ENCODE measurements at places on chromosomes 5 and 9. TPM values are rescaled to one million over a fixed set of nuclear protein-coding genes. Genes with fewer than 3 reads are reported as not detected.

DNA sequence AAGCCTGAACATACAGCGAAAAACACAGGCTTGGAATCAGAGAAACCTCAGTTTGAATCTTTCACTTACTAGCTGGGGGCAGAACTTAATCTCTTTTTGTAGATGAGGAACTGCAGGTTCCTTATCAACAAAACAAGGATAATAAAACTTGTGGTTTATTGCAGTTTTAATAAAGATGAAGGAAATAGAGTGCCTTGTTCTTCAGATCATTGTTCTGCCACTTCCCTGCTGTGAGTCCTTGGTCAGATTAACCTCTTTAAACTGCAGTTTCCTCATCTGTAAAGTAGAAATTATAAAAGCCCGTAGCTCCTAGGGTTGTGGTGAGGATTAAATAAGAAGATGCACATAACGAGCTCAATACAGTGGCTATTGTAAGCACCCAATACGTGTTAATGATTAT, 57.4 kb downstream of the FEM1C start:
- no peaks in the 10 kb centered on the region for H3K27me3 ChIP-seq
- H3K27ac ChIP-seq = no peak overlapping the region
- DNase-seq = no peak
- H3K36me3 ChIP-seq = no peaks in the 10 kb centered on the region

GRCh38 chr5:157188270-157188669, 7.6 kb downstream of the ITK start:
- no peaks in the 10 kb centered on the region for H3K36me3 ChIP-seq
- DNase-seq = no peak
- H3K27me3 ChIP-seq = no peaks in the 10 kb centered on the region
- H3K27ac ChIP-seq = peak overlapping the region; percentile 88
- H3K4me1 ChIP-seq = peaks cover 78% of the 10 kb centered on the region

- no peak overlapping the region for H3K4me3 ChIP-seq
- no peaks in the 10 kb centered on the region for H3K4me1 ChIP-seq
- no peaks in the 10 kb centered on the region for H3K27me3 ChIP-seq
- no peak for DNase-seq
- H3K36me3 ChIP-seq = no peaks in the 10 kb centered on the region
Measured at GRCh38 chr9:4375424-4376200, 75.7 kb upstream of the GLIS3 start.

DNA sequence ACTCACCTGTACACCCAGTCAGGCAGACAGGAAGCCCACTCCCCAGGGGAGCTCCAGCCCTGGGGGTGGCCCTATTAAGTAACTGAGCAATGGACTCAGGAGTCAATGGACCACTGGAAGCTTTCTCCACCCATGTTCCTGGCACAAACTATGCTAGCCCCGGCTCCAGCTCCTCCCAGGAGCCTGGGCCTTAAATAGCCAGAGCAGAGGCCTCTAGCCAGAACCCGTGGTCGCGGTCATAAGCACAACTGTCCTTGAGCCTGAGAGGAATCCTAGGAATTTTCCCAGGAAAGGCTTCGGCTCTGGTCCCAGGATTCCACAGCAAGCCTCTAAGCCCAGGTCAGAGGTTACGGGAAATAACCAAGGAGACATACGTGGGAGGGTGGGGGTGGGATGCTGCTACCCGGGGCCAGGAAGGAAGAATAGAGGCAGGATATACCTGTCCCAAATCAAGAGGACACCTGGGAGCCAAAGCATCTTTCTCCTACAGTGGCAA, 5.5 kb downstream of the SEPTIN8 start:
- no peak overlapping the region for H3K4me3 ChIP-seq
- no peak overlapping the region for H3K27ac ChIP-seq
- no peaks in the 10 kb centered on the region for H3K27me3 ChIP-seq
- no peak for DNase-seq

GRCh38 chr5:147439254-147439653, 70.6 kb downstream of the DPYSL3 start:
- H3K4me3 ChIP-seq = no peak overlapping the region
- H3K36me3 ChIP-seq = no peaks in the 10 kb centered on the region
- H3K27ac ChIP-seq = no peak overlapping the region
- no peaks in the 10 kb centered on the region for H3K4me1 ChIP-seq
- H3K27me3 ChIP-seq = no peaks in the 10 kb centered on the region

DNA sequence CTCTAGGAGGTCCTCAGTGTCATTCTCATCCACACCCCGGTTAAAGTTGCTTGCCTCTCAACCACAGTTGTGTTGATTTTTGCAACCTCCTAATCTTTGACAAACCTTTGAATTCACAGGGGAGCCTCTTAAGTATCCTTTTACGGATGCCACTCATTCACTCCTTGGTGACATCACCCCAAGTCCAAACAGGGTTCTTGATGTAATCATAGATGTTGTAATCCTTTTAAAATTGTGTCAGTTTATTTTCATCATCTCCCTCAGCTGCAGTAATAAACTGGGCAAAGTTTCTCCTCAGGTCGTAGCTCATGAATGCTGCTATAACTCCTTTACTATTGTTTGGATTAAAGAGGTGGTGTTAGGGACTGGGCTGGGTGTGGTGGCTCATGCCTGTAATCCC, 637.2 kb upstream of the NUDT12 start:
- H3K4me1 ChIP-seq = no peaks in the 10 kb centered on the region
- no peaks in the 10 kb centered on the region for H3K36me3 ChIP-seq
- no peak for DNase-seq
- no peaks in the 10 kb centered on the region for H3K27me3 ChIP-seq

DNA sequence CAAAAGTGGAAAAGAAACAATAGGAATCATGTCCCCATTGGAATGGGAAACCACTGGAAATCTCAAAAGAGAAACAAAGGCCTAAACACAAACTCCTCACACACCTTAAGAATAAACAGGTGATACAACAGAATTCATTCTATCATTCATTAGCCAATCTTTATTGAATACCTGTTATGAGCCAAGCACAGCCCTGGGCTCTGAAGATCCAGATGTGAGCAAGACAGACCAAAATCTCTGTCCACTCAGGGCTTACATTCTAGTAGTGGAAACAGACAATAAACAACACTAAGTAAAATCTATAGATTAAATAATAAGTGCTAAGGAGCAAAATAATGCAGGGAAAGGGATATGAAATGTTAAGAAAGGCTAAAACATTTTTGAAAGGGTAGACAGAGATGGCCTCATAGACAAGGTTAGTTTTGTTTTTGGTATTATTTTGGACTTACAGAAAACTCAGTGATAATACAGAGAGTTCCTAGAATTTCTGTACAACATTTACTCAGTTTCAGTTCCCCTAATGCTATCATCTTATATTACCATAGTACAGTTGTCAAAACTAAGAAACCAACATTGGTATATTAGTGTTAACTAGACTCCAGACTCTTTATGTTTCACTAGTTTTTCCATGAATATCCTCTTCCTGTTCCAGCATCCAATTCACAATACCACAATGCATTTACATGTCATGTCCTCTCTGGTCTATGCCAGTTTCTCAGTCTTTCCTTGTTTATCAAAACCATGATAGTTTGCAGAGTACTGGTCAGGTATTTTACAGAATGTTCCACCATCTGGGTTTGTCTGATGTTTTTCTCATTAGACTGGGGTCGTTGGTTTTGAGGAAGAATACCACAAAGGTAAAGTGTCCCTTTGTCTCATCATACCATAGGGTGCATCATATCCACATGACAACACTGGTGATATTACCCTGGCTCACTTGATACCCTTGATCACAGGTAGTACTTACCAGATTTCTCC, 103.7 kb downstream of the SIL1 start:
- H3K27me3 ChIP-seq = no peaks in the 10 kb centered on the region
- DNase-seq = no peak
- no peaks in the 10 kb centered on the region for H3K4me1 ChIP-seq
- H3K36me3 ChIP-seq = no peaks in the 10 kb centered on the region
- no peak overlapping the region for H3K4me3 ChIP-seq

- no peaks in the 10 kb centered on the region for H3K36me3 ChIP-seq
- peaks cover 6% of the 10 kb centered on the region for H3K27me3 ChIP-seq
- DNase-seq = no peak
- H3K4me3 ChIP-seq = no peak overlapping the region
- peaks cover 3% of the 10 kb centered on the region for H3K4me1 ChIP-seq
Measured at GRCh38 chr5:61228691-61229280, 66.5 kb upstream of the SMIM15 start.

DNA sequence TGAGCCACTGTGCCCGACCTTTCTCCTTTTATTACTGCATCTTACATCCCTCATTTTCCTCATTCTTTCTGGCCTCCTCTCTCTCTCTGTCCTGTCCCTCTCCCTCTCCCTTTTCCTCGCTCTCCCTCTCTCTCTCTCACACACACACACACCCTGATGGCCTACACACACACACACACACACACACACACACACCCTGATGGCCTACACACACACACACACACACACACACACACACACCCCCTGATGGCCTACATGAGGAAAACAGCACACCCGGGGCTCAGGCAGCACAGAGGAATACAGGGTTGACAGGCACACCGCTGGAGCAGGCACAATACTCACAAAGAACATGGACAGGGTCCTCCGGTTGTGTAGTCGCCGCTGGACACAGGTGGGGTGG, 3.8 kb upstream of the FCHSD1 start:
- no peak overlapping the region for H3K4me3 ChIP-seq
- H3K4me1 ChIP-seq = peaks cover 22% of the 10 kb centered on the region
- no peak overlapping the region for H3K27ac ChIP-seq
- H3K36me3 ChIP-seq = no peaks in the 10 kb centered on the region

DNA sequence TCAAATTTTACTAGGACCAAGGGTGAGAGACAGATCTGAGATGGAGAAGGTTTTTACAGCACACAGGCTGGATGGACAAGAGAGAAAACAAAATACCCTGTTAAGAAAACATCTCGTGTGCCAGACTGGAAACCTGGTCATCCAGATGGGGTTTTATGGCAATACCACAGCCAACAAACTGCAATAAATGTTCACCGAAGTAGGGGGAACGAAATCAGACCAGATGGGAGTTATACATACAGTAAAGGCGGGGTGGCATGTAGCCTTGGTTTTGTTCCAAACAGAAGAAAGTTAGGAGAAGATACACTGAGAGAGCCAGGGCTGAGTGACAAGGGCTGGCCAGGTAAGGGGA, 63.3 kb downstream of the DCP2 start:
- no peak overlapping the region for H3K27ac ChIP-seq
- H3K4me1 ChIP-seq = peaks cover 8% of the 10 kb centered on the region
- peaks cover 4% of the 10 kb centered on the region for H3K27me3 ChIP-seq
- H3K4me3 ChIP-seq = no peak overlapping the region
- no peak for DNase-seq

DNA sequence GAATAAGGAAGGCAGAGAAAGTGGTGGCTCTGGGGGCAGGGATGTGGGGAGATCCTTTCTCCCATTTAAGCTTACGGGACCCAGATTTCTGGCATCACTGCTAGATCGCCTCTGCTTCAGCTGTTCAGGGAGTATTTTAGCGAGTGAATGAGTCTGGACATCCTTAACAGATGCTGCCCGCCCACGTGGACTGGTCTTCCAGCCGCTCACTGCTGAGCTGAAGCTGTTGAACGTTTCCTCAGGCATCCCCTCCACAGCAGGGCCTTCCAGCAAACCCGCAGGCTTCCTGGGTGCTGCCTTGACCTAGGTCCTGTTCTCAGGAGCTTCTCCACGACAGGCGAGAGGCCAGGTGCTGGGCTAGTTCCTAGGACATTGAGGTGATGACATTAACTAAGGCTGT, 144.4 kb upstream of the EFNA5 start:
- H3K27me3 ChIP-seq = no peaks in the 10 kb centered on the region
- no peak overlapping the region for H3K4me3 ChIP-seq
- no peaks in the 10 kb centered on the region for H3K36me3 ChIP-seq
- no peak for DNase-seq
- no peak overlapping the region for H3K27ac ChIP-seq

DNA sequence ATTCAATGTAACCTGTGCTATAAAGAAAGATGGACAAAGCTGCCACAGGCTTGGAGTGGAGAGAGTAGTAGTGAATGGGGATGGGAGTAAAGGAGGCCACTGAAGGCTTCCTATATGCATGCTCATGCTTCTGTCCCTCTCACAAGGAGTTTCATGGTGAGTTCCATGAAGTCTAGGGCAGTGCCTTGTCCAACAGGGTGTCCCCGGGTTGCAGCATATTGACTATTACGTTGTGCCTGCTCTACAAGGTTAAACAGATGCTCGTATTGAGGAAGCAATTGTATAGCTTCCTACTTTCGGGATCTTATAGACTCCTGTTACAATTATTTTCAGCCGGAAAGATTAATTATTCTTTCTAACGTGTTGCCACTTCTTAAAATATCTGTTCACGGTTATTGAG, 129.1 kb upstream of the PIK3R1 start:
- H3K4me1 ChIP-seq = no peaks in the 10 kb centered on the region
- H3K27ac ChIP-seq = no peak overlapping the region
- H3K4me3 ChIP-seq = no peak overlapping the region
- no peaks in the 10 kb centered on the region for H3K27me3 ChIP-seq
- no peaks in the 10 kb centered on the region for H3K36me3 ChIP-seq

DNA sequence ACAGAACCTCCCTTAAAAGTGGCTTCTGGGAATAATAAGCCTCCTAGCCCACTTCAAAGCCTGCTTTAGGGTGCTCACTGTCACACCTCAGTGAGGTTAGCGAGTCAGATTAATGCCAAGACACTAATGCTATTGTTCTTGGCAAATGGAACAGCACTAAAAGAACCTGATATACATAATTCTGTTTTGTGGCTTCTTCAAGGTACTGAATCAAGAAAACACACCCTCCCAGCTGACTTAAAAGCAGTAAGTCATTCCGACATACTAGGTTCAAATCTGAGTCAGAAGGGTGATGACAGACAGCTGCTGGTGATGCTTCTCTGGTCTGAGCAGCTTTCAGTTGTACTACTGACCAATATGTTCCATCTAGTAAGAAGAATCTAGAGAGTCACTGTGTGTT, 121.6 kb downstream of the OXCT1 start:
- no peaks in the 10 kb centered on the region for H3K27me3 ChIP-seq
- no peak overlapping the region for H3K27ac ChIP-seq
- H3K36me3 ChIP-seq = peaks cover 5% of the 10 kb centered on the region
- no peak overlapping the region for H3K4me3 ChIP-seq
- H3K4me1 ChIP-seq = no peaks in the 10 kb centered on the region

DNA sequence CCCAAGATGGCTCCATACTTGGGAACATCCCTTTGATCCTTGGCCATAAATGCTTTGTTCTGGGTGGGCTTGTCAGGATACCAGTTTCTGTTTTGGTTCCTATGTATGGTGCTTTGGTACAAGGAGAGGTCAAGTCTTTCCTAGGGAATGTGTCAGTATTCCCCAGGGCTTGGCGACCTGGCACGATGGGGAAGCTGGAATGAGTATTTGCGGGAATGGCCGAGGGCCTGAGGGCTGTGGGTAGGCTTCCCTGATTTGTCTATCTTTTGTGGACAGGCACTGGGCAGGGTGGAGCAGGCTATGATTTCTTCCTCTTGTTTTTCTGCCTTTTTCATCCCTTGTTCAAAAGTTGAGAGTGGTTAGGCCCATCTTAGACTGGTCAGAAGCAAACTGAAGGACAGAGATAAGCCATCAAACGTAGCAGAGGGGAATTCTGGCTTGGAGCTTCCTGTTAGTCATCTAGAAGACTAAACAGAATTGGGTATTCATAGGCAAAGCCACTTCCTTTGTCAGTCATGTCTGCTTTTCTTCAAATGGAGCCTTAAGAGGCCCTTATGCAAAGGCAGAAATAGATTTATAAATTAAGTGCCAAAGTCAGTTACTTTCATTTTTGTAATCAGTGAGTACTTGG, 13.7 kb downstream of the DOCK2 start:
- H3K36me3 ChIP-seq = peaks cover 20% of the 10 kb centered on the region
- H3K4me3 ChIP-seq = peak overlapping the region; percentile 27
- DNase-seq = no peak
- no peaks in the 10 kb centered on the region for H3K27me3 ChIP-seq
- peak overlapping the region; percentile 67 for H3K27ac ChIP-seq

C5orf52 gene
- not detected for total RNA-seq

GHR gene
- total RNA-seq = not detected

PCDHB6 gene
- not detected for total RNA-seq

RGMB gene
- 14.6 TPM for total RNA-seq

TCF7 gene
- 749 TPM for total RNA-seq

CAVIN4 gene
- total RNA-seq = 0.19 TPM

RRAGA gene
- total RNA-seq = 25.0 TPM

Data from T-cell (primary cell).